ENCODE measurements at places on chromosomes 5 and 9. TPM values are rescaled to one million over a fixed set of nuclear protein-coding genes. Genes with fewer than 3 reads are reported as not detected.

DNA sequence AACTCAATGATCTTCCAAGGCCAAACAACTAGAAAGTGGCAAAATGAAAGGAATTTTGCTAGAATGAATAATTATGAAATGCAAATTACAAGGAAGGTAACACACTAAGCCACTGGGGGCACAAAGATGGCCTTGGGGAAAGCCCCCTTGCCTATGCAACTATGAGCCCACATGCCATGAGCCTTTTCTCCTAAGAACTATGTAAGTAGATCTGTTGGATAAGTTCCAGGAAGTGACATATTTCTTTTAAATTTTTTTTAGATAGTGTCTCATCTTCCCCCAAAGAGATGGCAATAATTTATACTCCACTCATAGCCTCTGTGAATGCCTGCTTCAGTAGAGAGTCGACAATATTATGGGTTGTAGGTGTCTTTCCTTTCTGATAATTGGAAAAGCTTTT is 257.8 kb downstream of the AUH start:
- DNase-seq: no peak

DNA sequence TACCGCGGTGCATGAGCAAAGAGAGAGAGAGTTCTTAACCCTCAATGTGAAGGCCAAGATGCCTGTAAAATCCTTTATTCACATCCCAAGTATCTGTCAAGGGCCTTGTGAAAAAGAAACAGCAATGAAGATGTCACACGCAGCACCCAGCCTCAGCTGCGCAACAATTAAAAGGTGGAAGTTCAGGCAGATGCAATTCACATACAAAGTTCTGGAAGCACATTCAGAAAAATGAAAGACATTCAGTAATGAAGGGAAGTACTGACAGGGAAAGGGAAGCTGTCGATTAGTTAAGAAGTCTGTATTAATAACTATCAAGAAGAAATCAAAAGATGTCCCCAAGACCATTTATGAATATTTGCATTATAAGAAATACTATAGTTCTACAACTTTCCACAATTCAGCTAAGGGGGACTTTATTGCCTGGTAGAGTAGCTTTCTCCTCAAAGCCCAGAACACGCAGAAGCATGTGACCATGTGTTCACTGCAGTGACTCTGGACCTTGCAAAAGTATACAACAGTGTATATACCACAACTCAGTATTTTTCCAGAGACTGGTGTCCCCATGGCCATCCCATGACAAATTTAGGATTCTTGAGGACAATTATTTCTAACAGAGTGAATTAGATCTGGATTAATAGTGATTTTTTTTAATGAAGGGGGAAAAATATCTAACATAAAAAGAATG is 137.5 kb downstream of the CDK5RAP2 start:
- DNase-seq: no peak

DNA sequence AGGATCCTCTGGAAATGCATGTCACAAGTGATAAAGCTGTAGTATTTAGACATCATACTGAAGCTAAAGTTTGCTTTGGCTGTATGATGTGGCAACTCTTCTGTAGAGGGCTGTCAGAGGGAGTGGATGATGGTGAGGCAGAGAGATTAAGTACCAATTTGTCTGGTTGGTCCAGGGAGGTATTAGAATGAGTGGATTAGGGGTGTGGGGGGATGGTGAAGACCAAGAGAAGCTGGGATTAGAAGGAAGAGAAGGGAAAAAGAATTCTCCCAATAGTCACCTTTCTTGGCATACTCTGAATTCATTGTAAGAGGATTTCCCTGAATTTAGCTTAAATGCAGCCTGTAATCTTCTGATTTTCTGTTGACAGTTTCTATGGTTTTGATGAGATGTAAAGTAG is 3.6 kb downstream of the PCDHAC2 start:
- no peak for DNase-seq

- no peak for DNase-seq
Observed at GRCh38 chr5:102762095-102762534, 7.0 kb downstream of the PAM start.

GRCh38 chr9:13728917-13729811 is 449.7 kb upstream of the MPDZ start:
- DNase-seq: no peak

DNA sequence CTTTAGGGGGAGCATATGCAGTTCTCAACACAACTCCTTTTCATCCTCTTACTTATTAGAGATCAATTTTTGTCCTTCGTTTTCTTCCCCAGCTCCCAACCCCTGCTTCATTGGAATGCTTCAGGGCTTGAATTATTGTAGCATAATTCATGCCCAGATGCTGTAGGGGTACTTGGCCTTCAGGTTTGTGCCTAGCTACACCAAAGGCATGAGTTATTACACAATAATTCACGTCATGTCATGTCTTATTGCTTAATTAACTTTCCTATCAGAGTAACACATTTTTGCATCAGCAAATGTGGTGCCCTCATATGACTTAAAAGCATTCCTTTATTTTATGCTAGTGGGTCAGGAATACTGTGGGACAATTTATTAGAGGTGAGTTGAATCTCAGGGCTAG is 507.2 kb downstream of the NFIB start:
- no peak for DNase-seq

The SLC22A4 gene
- polyA plus RNA-seq: 3.1 TPM

- no peak for DNase-seq
Observed at GRCh38 chr5:135537271-135537670, 1.5 kb upstream of the NEUROG1 start.

The KIF12 gene
- polyA plus RNA-seq: 130 TPM

The TMEM252 gene
- 8.2 TPM for polyA plus RNA-seq

DNA sequence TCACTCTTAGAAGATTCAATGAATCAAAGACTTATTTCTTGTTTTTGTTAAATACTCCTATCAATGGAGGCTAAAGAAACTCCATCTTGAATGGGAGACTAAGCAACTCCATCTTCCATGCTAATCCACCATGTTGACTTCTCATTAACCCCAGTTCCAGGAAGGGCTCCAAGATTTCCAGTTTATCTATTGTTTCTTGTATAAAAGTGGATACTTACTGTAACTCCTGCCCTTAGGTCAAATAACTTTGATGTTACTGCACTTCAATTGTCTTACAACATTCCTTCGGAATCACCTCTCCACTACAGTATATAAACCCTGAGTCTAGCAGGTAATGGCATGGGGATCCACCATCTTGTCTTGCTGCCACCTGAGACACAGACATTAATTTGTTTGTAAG is 63.0 kb downstream of the PUM3 start:
- DNase-seq: no peak

The GGTA1 gene
- 5.6 TPM for polyA plus RNA-seq

- DNase-seq: no peak
Observed at GRCh38 chr9:27532046-27532445, 2.4 kb upstream of the MOB3B start.

GRCh38 chr9:122904466-122904822 is 715 bp downstream of the RC3H2 start:
- peak; percentile 39 for DNase-seq

GRCh38 chr5:36359267-36359666 is 57.6 kb upstream of the RANBP3L start:
- no peak for DNase-seq

GRCh38 chr5:92749943-92750342 is 831.1 kb downstream of the NR2F1-AS1 start:
- DNase-seq: no peak

The BTNL3 gene
- polyA plus RNA-seq: 0.05 TPM

DNA sequence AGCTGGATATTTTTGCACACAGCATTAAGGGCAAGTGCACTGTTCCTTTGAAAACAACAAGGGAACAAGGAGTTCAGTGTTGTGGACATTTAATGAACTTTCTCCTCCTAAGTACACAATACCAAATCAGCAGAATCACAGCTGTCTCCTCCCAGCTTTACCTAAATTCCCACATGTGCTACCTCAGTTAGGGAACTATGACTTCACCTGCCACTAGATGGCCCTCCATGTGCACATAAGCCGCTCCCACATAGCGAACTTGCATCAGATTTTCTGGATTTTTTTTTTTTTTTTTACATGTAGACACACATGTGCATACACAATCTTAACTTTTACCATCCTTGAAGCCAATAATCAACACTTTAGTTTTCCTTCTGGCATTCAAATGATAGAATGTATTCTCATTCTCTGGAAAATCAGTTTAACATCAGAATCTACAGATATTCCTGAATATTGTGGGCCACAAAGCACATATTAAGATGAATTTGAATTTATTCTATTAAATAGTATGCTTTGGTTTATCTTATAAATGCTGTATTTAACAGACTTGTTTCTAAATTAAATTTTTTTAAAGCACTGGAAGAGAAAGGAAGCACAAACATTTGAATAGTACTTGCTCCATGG is 123.6 kb downstream of the PALM2AKAP2 start:
- no peak for DNase-seq

The DOCK2 gene
- 3.2 TPM for polyA plus RNA-seq

The FBP2 gene
- polyA plus RNA-seq: not detected

GRCh38 chr5:78610636-78611035 is 37.9 kb downstream of the LHFPL2 start:
- DNase-seq: no peak

DNA sequence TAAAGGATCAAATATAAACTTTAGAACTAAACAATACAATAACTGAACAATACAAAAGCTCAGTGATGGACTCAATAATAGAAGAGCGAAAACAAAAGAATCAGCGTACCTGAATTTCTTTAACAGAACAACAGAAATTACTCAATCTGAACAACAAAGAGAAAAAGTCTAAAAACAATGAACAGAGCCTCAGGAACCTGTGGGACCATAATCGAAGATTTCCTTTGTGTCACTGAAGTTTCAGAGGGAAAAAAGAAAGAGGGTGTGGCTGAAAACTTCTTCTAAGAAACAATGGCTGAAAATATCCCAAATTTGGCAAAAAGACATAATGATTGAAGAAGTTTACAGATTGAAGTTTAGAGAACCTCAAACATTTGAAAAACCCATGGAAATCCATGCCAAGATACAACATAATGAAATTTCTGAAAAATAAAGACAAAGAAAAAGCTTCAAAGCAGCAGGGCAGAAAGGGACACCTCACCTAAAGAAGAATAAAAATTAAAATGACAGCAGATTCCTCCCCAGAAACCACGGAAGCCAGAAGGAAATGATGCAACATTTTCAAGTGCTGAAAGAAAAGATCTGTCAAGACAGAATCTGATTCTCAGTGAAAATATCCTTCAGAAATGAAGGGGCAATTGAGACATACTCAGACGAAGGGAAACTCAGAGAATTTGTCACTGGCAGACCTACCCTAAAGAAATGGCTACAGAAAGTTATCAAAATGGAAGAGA is 288.8 kb downstream of the ARL15 start:
- no peak for DNase-seq

GRCh38 chr5:61257421-61257820 is 74.6 kb upstream of the ZSWIM6 start:
- DNase-seq: no peak

DNA sequence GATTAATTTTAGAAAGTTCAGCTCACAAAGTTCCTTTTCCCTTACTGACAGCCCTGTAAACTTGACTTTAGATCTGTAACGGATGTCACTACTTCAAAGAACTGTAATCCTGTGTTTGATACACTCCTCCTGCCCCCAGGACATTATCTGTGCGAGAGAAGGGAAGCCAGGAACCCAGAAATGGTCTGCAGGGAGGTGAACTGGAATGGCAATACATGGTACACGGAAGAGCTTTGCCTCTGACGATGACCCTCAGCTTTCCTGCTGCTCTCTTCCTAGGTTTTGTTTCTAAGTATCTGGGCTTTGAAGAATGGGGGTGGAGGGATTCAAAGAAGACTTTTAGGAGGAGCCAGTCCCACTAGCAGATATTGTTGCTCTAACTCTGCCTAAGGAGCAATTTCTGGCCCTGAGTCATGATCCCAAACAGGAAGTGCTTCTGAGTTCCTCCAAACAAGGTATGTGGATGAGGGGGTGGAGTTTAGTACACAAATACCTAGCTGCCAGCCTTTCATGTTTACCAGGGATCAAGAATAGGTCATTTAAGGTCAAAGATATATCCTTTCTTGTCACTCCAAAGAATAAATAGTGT is 43.4 kb upstream of the TMC1 start:
- no peak for DNase-seq

- DNase-seq: no peak
Observed at GRCh38 chr5:93658044-93658443, 75.0 kb downstream of the NR2F1 start.

GRCh38 chr5:93572608-93573353 is 8.2 kb downstream of the NR2F1-AS1 start:
- no peak for DNase-seq

The IQGAP2 gene
- 69.1 TPM for polyA plus RNA-seq

DNA sequence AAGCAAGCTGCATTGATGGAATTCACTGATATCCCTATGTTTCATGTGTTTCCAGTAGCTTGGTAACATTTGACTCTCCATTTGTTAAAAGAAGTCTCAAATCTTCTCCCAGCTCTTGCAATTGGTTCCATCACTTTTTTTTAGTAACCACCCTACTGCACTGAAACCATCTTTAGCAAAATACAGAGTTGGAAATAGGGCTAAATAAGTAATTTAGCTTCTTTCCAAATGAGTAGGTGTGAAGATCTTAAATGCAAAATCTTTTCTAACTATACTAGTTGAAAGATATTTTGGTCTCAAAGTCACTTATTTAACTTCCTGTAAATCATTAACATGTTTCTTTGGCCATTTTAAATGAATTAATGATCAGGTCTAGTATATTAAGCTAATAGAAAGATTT is 138.1 kb downstream of the DIRAS2 start:
- no peak for DNase-seq

DNA sequence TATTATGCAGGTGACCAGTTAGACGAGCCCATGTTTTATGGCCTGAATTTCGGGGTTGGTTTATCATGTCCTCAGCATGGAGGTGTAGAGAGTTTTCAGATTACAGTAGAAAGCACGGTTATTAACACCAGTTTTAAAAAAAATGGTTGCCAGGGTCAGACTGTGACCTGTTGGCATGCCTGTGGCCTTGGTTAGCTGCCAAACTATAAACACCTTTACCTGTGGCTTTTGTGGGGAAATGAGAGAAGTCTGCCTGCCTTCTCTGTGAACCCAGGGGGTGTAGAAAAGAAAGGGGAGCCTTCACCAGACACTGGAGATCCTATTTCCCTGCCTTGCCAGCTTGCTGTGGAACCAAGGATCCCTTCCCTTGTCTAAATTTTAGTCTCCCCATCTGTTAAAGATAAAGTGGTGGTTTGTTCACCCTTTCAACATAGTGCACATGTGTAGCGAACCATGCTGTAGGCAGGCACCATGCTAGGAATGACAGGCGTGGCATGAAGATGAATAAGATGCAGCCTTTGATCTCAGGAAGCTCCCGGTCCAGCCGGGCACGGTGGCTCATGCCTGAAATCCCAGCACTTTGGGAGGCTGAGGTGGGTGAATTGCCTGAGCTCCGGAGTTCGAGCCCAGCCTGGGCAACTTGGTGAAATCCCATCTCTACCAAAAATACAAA is 6.1 kb upstream of the PHF19 start:
- no peak for DNase-seq

Data from left renal pelvis (tissue), 4 donors.